HFFc6 (cell line): ENCODE measurements at places on chromosomes 12 and 14. TPM values are rescaled to one million over a fixed set of nuclear protein-coding genes. Genes with fewer than 3 reads are reported as not detected.

- peaks cover 17% of the 10 kb centered on the region for H3K4me1 ChIP-seq
- no peaks in the 10 kb centered on the region; the same call in 1 of the 2 replicates for H3K36me3 ChIP-seq
- H3K27me3 ChIP-seq: peaks cover 3% of the 10 kb centered on the region
- no peak for DNase-seq
These were observed at the start of gene RBP5 for GRCh38 chr12:7128681-7129286. Gene RBP5 (minus strand): TSS chr12:7128889. CDS start chr12:7128775, 114 bp downstream.

- no peaks in the 10 kb centered on the region for H3K4me1 ChIP-seq
- no peak overlapping the region for H3K27ac ChIP-seq
- no peak overlapping the region for H3K4me3 ChIP-seq
- peaks cover 29% of the 10 kb centered on the region for H3K36me3 ChIP-seq
These were observed 36.1 kb downstream of the USP44 start for GRCh38 chr12:95515197-95515596.

PRB2 gene
- not detected in 3 replicates for total RNA-seq

GRCh38 chr14:80977221-80977620 lies 21.8 kb downstream of the TSHR start:
- H3K36me3 ChIP-seq: no peaks in the 10 kb centered on the region
- no peak overlapping the region for H3K27ac ChIP-seq
- DNase-seq: no peak
- H3K4me3 ChIP-seq: no peak overlapping the region
- no peaks in the 10 kb centered on the region for H3K4me1 ChIP-seq

FSCB gene
- total RNA-seq: not detected in 3 replicates

OR6C3 gene
- not detected in 3 replicates for total RNA-seq
